ENCODE measurements at places on chromosomes 12 and 14.

GRCh38 chr14:103569408-103569807 lies 6.6 kb downstream of the COA8 start:
- DNase-seq = no peak

- no peak for DNase-seq
Observed at GRCh38 chr12:128468926-128469325, 202.0 kb downstream of the TMEM132C start.

- no peak for DNase-seq
Observed at GRCh38 chr14:69263771-69264170, 3.8 kb downstream of the GALNT16 start.

GRCh38 chr14:77603031-77603430 lies 13.4 kb downstream of the SPTLC2 start:
- no peak for DNase-seq

DNA sequence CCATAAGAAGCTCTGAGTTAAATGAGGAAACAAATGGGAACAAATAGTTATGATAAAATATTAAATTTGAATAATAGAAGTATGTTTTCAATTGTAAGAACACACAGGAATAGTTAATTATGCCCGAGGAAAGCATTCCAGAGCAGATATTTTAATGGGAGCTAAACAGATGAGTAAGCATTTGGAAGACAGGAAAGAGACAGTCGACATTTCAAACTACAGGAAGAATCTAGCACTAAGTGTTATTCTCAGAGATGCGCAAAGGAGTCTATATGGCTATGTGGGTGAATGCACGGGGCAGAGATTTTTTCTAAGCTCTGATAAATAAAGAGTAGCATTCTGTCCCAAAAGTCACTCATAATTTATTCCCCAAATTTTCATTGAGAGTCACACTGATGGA lies 64.5 kb upstream of the SSTR1 start:
- no peak for DNase-seq

All from type B pancreatic cell (in vitro differentiated cells).